Right atrium auricular region (tissue), 2 donors: ENCODE measurements at places on chromosomes 11 and 22. TPM values are rescaled to one million over a fixed set of nuclear protein-coding genes. Genes with fewer than 3 reads are reported as not detected.

Gene TRAPPC4
- 26.1 TPM for total RNA-seq

Gene PLEKHA7
- total RNA-seq: 24.6 TPM

Gene P2RX3
- total RNA-seq: not detected

Gene MS4A6A
- 15.6 TPM for total RNA-seq

Gene OVOL1
- total RNA-seq: not detected

Gene OMP
- total RNA-seq: not detected

Gene SYT13
- 9.9 TPM for total RNA-seq

Gene SERPIND1
- total RNA-seq: 1.5 TPM

Gene SCGB2A2
- total RNA-seq: not detected

Gene OR6A2
- not detected for total RNA-seq

DNA sequence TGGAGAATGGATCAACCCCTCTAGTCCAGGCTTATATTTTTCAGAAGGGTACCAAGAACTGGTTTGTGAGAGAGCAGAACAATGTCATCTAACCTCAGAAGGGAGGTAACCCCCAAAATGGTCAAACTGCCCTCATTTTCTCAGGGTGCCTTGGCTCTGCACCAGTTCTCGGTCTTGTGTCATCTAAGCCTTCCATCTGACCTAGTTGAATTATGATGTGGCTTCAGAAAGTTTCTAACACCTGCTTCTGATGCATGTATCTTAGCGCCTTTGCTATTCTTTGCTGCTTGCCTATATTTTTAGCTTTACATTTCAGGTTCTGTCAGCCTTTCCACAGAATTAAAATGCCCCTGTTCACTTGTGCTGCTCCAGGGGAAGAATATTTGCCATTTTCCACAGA is 91.7 kb upstream of the E2F8 start:
- DNase-seq: no peak

DNA sequence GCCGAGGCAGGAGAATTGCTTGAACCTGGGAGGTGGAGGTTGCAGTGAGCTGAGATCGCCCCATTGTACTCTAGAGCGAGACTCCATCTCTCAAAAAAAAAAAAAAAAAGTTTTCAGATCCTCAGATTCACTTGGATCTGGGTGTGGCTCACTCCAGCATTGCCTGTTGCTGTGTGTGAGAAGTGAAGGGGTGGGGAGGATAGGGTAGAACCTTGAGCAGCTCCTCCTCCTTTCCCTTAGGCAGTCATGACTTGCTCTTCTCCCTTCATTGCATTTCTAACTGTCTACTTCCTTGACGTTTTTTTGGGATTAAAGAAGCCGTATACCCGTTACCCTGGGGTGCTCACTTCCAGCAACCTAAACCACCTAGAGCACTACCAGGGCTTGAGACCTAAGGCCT is 63.1 kb upstream of the YWHAH start:
- no peak for DNase-seq

DNA sequence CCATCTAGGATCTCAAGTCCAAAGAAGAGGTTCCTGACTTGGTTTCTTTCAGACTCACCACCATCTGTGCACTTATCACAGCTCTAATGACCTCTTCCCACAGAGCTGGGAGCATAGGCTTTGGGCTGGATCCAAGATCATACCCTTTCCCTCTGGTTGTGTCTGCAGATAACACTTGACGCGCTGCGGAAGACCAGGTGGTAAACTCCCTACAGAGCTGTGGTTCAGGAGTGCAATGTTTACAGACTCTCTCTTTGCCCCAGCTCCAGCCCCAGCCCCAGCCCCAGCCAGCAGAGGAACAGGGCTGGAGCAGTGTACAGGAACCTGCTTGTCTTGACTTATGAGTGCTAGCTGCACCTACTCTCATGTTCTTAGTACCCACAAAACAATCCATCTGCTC is 274.4 kb upstream of the SYN3 start:
- no peak for DNase-seq

- no peak for DNase-seq
These were observed 16.9 kb upstream of the MUC5B start for GRCh38 chr11:1205987-1206331.

GRCh38 chr11:126149759-126150625 is 61.5 kb downstream of the RPUSD4 start:
- no peak for DNase-seq

GRCh38 chr22:32473388-32473952 is 1.1 kb upstream of the FBXO7 start:
- no peak for DNase-seq

DNA sequence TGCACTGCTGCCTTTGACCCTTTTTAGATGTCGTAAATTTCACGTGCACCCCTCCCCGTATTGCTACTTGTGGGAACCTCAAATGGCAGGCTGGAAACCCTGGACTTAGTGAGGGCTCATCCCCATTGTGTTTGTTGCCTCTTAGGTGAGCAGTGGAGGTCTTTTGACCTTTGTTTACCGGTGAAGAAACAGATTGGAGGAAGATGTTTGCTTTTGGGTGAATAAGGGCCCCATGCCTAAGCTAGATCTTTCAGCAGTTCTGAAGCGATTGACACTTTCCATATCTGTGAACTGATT is 782 bp downstream of the SMARCB1 start:
- DNase-seq: no peak

DNA sequence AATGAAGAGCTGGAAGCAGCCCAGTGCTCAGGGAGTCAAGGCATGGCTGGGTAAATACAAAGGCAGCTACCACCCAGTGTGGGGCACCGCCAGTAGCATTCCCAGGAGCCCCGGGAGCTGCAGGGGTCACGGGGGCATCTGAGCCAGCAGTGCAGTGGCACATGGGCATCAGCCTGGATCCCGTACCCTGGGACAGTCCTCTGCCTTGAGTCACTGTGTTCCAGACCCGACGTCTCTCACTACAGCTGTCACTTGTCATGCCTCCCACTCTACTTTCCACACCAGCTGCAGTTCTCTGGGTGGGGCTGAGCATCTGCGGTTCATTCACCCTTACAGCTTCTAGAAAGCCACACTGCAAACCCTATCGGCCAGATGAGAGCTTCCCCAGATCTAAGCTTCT is 29.6 kb downstream of the DHCR7 start:
- no peak for DNase-seq

DNA sequence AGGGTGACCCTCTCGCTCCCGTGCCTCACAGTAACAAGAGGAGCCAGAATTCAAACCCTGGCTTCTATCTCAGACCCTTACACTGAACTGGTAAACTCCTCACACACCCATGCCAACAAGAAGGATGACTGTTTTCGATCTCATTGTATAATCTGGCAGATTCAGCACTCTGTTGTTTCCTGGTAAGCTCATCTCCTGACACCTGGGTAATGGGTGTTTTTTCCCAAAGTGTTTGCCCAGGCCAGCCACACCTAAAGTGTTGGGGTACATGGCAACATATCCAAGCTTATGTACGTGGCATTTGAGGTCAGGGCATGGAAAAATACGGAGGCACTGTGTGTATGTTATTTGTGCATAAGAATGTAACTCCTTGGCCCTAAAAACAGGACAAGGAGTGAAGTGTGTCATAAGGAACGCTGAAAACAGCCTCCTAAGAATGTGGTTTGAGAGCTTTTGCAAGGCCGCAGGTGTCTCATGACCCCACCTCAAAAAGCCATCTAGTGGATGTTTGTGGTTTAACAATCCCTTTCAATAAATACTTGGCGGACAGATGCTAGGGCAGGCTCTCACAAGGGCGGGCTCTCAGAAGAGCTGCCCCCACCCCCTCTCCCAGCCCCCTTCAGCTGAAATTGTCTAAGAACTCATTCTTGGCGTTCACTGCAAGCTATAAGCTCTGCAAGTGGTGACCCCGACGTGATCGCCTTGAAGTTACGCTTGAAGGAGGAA is at the start of gene MS4A15:
Gene MS4A15, plus strand, starts transcription at position 561 of the 726 bp plus-strand sequence. CDS start 6,867 bp downstream, outside the sequence.
- DNase-seq: no peak

DNA sequence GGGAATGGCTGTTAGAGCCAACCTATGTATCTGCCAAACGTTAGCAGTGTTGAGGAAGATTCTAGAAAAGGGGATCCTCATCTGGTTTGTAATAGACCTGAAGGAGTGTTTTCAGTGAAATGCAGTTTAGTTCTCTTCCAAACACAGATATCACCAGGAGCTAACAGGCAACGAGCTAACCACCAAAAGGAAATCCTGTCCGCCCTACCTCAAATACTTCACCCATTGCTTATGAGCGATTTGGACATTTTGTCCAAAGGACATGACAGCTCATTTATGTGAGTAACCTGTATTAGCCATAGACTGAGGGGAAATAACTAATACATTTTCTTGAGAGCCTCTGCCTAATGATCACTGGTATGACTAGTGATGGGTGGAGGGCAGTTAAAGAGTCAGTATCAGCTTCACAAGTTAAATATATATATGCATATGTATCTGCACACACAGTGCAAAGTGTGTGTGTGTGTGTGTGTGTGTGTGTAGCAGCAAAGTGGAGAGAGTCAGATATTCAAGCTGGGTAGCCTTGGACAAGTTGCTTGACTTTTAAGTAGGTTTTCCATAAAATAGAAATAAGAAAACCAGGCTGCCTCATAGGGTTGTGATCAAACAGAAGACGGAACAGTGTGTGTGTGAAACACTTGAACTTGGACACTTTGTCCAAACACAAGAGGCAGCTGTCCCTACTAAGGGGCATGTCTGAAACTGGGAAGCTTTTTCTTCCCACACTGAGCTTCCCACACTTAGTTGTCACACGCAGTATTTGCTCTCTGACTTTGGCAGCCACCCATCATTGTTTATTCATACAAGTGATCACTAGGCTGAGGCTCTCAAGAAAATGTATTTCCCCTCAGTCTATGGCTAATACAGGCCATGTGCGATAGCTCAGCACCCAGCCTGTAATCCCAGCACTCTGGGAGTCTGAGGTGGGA is 940 bp upstream of the C11orf91 start:
- DNase-seq: no peak

DNA sequence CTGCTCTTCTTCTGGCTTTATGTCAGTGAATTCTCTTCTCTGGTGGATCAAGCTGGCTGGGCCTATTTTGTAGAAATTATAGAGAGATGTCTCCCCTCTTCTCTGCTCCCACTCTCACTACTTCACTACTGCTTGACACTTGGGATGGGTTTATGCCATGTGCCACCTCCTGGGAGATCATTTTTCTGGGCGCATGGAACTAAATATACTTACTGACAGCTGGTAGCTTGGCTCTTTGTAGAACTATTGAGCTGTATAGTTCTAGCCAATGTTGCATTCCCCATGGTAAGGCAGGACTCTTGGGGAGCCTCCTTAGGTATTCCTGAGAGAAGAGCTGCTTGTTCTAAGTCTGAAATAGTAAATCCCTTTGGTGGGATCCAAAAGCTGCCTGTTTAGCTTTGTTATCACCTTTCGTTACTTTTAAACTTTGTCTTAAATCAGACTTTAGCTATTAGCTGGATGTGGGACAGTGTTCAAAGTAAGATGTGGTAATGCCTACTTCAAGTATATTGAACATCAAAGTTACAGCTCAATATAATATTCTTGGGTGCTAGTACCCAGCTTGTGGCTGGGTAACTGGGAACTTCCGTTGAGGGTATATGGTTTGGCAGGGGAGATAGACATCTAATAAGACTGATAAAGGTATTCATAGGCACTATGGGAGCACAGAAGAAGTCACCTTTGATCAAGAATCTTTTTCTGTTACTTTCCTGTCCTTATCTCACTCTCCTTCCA is 87.5 kb upstream of the RRM1 start:
- no peak for DNase-seq

DNA sequence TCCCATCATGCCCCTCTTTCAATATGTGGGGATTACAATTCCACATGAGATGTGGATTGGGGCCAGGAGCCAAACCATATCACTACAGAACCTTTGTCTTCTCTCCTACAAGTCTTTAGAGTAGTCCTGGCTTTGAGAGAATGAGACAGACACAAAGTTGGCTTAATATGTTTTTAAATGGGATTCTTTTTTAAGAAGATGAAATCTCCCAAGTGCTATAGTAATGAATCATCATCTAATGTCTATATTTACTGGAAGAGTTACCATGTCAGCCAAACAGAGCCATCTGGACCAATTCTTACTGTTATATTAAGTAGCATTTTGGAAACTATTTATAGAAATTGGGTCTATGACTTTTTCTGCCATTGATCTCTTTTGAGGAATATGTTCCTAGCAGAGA is 38.1 kb upstream of the CARD18 start:
- no peak for DNase-seq

GRCh38 chr11:7300281-7300680 is 48.6 kb downstream of the SYT9 start:
- DNase-seq: no peak

GRCh38 chr11:108788565-108789199 is 123.8 kb downstream of the DDX10 start:
- DNase-seq: no peak

GRCh38 chr11:8671651-8672062 is 10.8 kb downstream of the TRIM66 start:
- DNase-seq: peak; percentile 59

DNA sequence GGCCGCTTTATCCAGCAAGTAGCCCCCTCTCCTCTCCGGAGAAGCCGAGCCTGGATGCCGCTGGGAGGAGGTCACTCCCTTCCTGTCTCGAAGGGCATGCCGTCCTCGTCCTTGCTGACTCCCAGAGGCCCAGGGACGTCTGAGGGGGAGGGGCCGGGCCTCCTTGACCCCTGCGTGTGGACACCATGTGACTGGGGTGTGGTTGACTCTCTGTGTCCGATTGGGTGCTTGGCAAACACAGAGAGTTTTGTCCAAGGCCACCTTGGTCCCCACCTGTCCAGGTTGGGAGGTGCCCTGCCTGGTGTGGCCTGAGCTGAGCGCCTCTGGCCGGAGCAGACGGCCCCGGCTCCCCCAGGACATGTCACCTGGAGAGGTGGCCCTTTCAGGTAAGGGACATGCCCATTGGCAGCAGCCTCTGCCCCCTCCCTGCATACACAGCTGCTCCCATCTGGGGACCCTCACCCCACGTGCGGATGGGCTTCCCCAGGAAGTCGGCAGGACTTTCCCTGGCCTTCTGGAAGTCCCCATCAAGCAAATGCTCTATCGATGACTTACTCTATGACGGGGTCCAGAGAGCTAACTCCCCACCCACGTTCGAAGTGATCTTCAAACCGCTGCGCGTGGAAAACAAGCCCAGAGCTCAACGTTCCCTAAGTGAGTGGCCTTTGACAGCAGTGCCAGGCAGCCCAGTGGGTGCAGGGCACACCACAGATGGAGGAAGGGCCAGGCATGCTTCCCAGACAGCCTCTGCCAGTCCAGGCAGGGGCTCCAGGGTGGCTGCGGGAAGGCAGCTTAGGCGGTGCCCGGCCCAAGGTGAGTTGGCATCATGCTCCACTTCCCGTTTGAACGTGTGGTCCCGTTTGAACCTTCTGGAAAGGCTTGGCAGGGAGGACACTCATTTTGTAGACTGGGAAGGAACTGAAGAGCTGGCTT is at the start of gene SMIM38:
Gene SMIM38, plus strand, starts transcription at position 634 of the 933 bp plus-strand sequence. CDS start 1,912 bp downstream, outside the sequence.
- no peak for DNase-seq
